AG04450 (cell line): ENCODE measurements at places on chromosomes 4 and X. TPM values are rescaled to one million over a fixed set of nuclear protein-coding genes. Genes with fewer than 3 reads are reported as not detected.

GRCh38 chr4:100540131-100540530 is 22.3 kb upstream of the EMCN start:
- no peak for DNase-seq

DNA sequence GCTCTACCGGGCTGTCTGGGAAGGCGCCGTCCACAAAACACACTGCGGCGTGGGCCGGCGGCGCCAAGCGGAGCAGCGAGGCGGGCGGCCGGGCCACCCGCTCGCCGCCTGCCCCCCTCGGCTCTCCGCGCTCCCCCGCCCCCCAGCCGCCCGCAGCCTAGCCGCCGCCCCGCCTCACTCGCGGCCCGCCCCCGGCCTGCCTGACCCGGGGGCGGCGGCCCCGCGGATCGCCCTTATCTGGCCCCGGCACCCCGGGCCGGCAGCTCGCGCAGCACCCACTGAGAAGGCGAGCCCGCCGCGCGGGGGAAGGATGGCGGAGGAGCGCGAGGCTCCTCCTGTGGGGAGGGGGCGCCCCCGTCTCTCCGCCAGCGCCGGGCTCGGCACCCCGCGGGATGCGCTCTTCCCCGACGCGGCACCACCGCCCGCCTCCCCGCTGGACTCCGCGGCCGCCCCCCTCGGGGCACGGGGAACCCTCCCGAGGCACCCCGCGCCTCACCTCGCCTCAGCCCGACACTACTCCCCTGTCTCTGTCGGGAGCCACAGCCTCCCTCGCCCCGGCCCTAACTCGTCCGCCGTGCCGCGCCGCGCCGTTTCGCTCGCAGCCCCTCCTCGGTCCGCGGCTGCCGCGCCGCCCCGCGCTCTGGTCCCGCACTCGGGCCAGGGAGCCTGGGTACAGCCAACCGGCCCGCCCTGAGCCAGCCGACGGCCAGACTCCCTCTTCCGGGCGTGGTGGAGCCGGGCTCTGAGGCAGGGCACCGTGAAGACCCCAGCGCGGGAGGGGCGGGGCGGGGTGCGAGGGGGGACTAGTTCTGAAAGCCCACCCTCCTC is 566 bp downstream of the ATP11C start:
- DNase-seq: no peak

DNA sequence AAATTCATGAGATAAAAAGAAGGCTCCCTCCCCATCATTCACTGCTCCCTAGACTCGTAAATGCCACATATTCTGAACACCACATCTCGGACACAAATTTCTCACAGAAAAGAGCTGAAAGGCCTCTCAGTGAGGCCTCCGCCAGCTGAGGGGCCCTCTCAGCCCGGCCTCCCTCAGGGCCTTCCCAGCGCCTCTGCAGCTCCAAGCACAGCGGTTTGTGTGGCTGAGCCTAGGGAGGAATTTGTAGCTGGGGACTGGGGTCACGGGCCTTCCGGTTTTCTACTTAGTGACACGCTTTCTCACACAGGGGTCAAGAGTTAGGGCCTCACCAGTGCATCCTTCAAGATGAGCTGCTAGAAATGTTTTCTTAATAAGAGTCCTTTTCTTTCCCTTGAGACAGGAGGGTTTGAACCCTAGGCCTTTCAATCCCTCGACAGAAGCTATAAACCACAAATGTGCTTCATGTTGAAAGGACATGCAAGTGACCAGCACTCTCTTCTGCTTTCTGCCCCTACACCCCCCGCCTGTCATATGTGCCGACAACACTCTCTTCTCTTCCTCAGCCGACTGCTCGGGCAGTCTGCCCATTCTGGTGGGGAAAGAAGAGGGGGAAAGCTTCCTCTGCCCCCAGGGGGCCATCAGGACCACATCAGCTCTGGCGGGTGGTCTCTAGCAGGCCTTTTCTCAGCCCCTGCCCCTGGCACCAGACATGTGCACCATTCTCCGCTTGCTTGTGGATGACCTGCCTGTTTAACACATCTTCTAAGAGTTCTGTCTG is 104.9 kb downstream of the CHIC2 start:
- no peak for DNase-seq

GRCh38 chrX:77009691-77010090 is 437.5 kb upstream of the FGF16 start:
- no peak for DNase-seq

DNA sequence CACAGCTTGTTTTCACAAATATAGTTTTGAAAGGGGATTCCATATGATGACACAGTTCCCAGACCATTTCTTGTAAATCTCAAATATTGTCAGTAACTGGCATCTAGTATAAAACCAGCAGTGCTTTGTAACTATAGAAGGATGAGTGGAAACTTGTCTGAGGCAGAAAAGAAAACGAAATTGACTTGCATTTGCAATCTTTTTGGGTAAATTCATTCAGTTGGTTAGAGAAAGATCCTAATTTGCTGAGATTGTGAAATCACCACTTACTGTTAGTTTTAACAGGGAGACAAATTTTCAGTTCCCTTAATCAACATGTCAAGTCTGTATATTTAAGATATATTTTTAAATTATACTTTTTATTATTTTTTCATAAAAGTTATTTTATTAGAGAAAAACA is 71.5 kb upstream of the VEGFC start:
- DNase-seq: no peak

ATOH1 gene
- not detected in 2 replicates for polyA plus RNA-seq

ASB5 gene
- 0.38 and 0.63 TPM in 2 replicates for polyA plus RNA-seq
